ENCODE measurements at places on chromosomes 1 and 21.
A peak's percentile ranks its signal among the peaks of the same experiment; 100 is the strongest.

DNA sequence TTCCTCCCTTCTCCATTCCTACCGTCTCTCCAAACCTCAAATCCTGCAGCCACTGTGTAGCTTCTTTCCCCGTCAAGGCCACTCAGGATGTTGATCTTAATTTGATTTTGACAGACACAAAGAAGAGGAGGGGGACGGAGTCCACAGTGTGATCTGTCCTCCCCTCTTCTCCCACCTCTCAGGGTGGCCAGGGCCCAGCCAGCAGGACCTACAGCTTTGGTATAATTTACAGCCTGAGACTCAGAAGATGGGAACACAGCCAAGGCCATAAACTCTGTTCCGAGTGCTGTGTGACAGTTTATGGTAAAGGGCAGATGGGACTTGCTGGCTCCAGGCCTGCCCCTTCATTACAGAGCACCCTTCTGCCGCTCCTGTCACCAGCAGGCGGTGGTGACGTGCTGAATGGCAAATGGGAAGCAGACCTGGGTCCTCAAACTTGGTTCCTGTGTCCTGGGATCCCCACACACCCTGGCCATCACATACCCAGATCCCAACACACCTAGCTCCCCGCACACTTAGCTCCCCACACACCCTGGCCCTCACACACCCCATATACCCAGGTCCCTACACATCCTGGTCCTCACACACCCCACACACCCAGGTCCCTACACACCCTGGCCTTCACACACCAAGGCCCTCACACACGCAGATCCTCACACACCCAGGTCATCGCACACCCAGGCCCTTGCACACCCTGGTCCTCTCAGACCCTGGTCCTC, 71.6 kb downstream of the CD2 start:
- no peak for DNase-seq

DNA sequence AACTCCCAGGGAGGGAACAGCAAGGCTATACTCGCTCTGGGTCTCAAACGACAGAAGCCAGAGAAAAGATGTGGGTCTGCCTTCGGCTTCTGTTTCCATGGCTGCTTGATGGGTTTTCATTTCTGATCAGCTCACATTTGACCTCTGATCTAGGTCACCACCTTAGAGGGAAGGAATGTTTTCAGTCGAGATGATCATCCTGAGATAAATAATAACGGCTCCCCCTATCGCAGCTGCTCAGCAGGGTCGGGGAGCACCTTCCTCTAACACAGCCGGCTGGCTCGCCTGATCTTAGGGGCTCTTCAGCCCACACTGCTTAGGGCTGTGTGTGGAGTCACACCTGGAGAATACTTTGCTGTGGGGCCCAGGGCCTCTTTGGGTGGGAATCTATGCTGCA, 53.1 kb upstream of the ZNF648 start:
- DNase-seq: no peak

GRCh38 chr1:45394342-45394741, 54.1 kb upstream of the MUTYH start:
- DNase-seq: no peak

DNA sequence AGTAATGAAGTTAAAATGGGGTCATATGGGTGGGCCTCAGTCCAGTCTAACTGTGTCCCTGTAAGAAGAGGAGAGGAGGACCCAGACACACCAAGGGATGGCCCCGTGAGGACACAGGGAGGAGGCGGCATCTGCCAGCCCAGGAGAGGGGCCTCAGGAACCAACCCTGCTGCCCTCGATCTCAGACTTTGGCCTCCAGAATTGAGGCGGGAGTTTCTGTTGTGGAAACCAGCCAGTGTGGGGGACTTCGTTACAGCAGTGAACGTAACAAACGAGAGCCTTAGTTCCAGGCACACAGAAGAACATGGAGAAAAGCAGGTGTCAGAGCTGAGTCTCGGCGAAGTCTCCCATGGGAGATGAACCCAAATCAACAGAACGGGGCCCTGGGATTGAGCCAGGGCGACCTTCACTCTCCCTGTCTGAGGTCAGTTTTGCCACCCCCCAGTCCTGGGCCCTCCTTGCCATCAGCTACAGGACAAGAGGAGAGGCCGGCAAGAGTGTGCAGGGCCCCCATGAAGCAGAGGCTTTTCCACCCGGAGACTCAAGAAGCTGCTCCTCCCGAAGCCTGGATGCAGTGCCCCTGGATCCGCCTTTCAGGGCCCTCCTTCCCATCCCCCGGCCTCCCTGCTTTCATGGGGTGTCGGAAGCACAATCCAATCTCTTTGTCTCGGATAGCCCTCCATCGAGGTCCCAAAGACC, 36.6 kb downstream of the TFF3 start:
- no peak for DNase-seq

DNA sequence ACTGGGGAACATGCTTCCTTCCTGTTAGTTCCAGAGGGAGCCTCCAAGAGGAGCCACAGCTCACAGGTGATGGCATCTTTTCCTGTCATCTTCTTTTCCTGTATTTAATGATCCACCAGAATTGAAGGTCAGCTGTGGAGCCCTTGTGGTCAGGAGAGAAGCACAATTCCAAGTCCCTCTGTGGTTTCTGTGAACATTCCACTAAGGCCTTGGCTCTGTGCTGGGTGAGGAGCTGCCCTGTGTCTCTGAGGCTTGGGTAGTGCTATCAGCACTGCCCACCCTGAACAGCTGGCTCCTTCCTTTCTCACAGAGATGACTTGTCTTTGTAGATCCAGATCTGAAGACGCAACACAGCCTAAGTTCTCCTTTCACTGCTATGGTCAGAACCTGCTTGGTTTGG, 141.9 kb upstream of the MAP1LC3C start:
- DNase-seq: no peak

- DNase-seq: no peak
Observed at GRCh38 chr1:232627171-232627570, 2.8 kb downstream of the SIPA1L2 start.

GRCh38 chr1:216937491-216937890, 214.3 kb upstream of the ESRRG start:
- DNase-seq: no peak

DNA sequence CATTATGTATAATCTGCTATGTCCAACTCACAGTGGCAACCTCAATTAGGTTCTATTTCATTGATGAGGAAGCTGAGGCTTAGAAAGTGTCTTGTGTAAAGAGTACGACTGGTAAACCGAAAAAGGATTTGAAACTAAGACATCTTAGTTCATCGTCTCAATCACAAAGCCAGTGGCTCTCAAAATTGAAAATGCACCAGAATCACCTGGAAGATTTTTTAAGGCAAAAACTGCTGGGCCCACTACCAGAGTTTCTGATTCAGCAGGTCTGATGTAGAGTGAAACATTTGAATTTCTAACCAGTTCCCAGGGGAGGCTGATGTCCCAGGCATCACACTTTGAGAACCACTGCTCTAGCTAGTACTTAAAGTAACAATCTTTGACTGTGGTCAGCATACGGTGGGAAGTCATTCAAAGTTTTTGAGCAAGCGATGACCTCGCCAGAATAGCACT, 5.2 kb upstream of the LRRC53 start:
- DNase-seq: no peak

- no peak for DNase-seq
Observed at GRCh38 chr1:226364514-226364899, 43.4 kb downstream of the PARP1 start.

DNA sequence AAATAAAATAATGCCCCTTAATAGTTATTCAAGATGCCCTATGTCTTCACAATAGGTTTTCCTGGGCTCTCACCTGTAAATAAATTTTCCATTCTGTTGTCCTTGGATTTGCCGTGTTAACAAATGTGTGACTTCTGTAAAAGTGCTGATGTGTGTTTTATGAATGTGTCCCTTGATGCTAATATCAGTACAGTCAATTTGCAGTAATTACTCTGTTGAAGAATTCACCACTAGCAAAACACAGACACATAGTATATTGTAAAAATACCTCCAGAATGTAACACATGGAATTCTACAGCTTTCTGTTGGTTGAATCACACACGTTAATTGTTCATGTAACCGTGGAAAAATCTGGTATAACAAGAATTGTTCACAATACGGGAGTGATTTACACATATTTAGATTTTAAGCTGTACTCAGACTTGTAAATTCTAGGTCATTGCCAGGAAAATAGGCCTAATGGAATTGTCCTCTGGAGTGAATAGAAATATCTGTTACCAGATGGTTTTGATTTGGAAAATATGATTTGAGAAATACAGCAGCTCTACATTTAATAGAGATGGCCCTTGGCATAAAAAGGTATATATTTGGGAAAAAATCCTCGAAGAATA, 36.7 kb upstream of the KCNK2 start:
- no peak for DNase-seq

DNA sequence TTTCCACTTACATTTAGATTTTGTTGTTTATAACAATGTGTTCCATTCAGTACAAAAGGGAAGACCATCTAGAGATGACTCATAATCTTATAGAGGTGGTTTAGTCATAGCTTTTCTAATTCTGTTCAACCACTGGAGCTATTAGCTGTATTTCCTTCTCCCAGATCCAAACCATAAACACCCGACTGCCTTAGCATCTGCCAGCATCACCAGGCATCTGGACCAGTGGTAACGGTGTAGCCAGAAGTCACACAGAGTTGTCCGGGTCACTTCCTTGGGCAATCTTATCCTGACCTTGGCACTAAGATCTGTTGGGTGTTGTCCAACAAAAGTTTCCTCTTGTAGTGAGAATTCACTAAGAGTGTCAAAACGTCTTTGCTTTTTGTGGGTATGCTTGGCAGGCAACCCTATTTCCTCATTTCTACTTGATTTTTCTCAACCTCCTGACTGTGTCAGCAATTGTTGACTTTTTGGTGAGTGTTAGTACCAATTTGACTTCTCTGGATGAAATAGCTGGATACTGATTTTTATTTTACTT, 372.1 kb upstream of the B3GALT2 start:
- no peak for DNase-seq

- no peak for DNase-seq
Observed at GRCh38 chr1:195791796-195792195, 816.4 kb downstream of the KCNT2 start.

DNA sequence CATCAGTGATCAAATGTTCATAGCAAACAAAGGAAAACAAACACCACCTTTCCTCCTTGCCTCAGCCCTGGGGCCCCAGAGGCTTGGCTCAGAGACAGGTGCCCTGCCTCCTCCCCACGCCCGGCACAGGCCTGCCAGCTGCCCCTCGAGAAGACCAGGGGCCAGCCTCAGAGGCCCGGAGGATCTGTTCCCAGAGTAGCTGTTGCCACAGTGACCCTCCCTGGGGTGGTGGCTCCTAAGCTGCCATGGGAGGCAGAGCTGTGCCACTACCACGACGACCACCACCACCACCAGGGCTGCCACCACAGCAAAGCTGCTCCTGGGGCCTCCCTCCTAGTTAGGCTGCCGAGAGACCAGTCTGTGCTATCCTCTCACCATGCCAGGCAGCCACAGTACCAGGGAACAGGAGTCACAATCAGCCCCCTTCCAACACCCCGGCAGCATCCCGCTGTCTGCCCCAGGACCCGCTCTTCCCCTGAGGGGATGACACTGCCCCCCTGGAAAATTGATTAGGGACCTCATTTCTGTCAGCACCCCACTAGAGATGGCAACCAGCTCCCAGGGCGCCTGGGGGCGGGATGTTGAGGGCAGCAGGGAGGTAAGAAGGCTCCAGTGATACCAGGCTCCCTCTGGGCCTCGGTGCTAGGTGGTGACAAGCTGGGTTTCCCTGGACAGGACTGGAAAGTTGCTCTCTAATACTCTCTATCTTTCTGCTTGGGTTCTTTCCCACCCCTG, 30.5 kb downstream of the KCNC4 start:
- DNase-seq: no peak

GRCh38 chr1:64423526-64423925, 46.4 kb upstream of the CACHD1 start:
- DNase-seq: no peak

- no peak for DNase-seq
Observed at GRCh38 chr1:3033790-3034090, 12.5 kb downstream of the ACTRT2 start.

- DNase-seq: no peak
Observed at GRCh38 chr1:23651069-23651808, 40.4 kb upstream of the RPL11 start.

GRCh38 chr21:38806942-38807284, 1.2 kb downstream of the ETS2 start:
- no peak for DNase-seq

GRCh38 chr21:46633566-46633965, 1.9 kb upstream of the PRMT2 start:
- no peak for DNase-seq

DNA sequence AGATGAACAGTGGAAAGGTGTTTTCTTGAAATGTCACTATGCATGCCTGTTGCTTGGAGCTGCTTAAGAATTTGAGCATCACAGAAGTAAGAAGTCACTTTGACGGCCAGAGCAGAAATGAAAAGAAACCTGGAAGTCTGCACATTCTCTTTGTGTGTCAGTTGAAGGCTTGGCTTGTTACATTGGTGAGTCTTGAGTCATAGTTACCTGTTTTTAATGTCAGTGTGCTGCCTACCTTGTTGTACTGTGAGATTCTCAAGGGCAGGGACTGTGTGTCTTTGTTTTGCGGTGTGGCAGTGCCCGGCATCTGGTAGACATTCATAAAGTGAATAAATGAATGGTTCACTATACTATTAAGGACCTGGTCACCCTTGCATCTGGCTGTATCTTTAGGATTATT, 9.9 kb downstream of the OTUD3 start:
- DNase-seq: no peak

DNA sequence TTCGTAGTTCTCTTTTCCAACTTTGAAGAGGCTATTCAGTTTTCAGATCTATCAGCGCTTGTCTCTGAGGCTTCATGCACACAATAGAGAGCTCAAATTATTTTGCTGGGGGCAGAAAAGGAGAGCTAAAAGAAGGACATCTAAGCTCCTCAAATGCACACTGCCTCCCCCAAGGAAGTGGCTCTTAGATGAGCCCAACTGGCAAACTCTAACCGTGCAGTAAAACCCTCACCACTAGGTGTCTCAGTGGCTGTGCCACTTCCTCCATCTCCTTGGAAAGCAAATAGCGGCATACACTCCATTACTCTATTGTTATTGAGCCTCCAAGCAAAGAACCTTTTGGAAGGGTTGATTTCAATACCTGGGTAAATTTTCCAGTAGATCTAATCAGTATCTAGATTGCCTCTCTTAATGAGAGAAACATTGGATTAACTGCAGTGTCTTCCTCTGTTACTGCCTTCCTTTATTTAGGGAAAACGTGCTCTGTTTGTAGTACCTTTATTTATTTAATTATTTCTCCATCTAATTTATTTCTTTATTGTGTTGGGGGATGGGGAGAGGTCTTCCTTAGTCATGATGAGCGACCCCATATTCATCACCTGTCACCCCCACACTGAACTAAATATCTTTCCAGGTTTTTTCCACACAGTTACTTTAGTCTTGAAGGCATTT, 9.2 kb upstream of the SFPQ start:
- peak; percentile 58 for DNase-seq

DNA sequence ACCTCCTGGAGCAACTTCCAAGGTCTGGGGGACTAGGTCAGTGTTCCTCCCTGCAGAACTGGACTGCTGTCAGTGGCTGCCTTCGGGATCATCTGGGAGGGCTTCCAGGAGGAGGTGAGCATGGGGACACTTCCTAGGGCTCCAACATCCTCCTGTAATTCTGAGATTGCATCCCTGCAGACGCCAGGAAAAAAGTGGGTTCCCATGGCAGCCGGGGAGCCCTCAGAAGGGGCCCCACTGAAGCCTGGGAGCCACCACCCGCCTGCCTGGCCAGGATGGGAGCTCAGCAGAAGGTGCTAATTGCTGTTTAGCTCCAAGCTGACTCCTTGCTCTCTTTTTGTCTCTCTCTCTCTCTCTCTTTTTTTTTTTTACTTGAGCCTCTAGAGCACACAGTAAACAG, 16.1 kb upstream of the ARF1 start:
- no peak for DNase-seq

GRCh38 chr1:188355082-188355481, 1526.3 kb downstream of the PLA2G4A start:
- DNase-seq: no peak

All from activated CD4-positive, alpha-beta T cell treated with anti-CD3 and anti-CD28 coated beads, Interleukin-2, amount 50 U/mL, for 4 hours (primary cell).